CD4-positive, CD25-positive, alpha-beta regulatory T cell (primary cell): ENCODE measurements at places on chromosomes 4 and X.

- no peak overlapping the region for H3K4me3 ChIP-seq
- no peak overlapping the region for H3K27ac ChIP-seq
- H3K4me1 ChIP-seq: no peaks in the 10 kb centered on the region
- H3K36me3 ChIP-seq: no peaks in the 10 kb centered on the region
- H3K27me3 ChIP-seq: no peaks in the 10 kb centered on the region
- no peak for DNase-seq
Measured at GRCh38 chr4:55927803-55928437, 20.8 kb upstream of the CEP135 start.

DNA sequence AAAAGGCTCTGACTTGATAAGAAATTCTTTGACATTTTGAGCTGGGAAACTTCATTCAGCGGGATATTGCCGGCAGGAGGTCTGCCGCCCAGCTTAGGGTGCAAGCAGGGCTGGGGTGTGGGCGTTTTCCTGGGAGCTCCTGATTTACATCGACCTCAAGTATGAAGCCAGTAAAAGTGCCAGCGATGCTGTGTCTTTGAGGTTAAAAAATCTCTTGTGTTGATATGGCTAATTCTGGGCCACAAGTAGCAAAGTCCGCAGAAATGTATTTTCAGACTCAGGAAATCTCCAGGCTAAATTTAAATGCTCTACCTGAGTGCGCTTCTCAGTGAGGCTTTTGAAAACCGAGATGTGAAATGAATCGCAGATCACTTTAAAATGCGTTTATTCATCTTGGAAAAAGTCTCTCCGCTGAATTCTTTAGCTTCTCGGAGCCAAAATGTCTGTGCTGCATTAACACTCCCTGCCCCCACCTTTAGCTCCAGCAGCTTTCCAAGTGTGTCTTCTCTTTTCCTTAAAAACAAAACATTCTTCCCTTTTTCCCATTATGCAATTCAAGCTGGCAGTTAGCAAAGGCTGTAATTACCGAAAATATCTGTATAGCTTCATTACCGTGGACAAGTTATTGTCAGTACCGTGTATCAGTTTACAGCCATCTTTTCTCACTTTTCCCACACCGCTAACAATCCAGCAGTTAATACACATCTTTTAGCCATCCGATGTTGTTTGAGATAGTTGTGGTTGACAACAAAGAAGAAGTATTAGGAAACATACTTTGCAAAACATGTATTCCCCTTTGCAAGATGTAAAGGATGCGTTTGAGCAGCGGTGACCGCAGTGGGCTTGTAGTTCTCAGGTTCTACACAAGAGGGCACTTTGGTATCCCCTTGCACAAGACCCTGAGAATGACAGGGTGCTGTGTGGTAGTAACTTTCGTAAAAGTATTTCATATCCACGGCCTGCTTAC lies 136.0 kb upstream of the STX18 start:
- H3K27me3 ChIP-seq: no peaks in the 10 kb centered on the region
- no peak overlapping the region for H3K4me3 ChIP-seq
- no peaks in the 10 kb centered on the region for H3K4me1 ChIP-seq
- DNase-seq: no peak
- no peak overlapping the region for H3K27ac ChIP-seq

DNA sequence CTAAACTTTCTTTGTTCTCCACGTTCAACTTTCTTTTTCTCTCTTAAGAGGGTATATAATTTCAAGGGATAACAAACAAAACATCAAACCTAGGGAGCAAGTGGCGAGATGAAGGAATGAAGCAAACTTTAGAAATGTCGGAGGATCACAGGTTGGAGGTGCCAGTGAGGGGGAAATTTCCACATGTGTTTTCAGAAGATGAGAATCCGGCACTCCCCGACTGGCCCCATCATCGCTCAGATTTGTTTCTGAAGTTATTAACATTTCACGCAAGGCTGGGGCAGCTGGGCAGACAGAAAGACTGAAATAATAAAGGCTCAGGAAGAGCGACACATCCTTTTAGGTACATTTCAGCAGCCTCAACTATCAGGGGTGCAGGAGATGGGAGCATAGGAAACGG lies 134.9 kb downstream of the SMIM20 start:
- H3K36me3 ChIP-seq: no peaks in the 10 kb centered on the region
- H3K4me3 ChIP-seq: no peak overlapping the region
- H3K27ac ChIP-seq: no peak overlapping the region
- DNase-seq: no peak
- no peaks in the 10 kb centered on the region for H3K27me3 ChIP-seq

DNA sequence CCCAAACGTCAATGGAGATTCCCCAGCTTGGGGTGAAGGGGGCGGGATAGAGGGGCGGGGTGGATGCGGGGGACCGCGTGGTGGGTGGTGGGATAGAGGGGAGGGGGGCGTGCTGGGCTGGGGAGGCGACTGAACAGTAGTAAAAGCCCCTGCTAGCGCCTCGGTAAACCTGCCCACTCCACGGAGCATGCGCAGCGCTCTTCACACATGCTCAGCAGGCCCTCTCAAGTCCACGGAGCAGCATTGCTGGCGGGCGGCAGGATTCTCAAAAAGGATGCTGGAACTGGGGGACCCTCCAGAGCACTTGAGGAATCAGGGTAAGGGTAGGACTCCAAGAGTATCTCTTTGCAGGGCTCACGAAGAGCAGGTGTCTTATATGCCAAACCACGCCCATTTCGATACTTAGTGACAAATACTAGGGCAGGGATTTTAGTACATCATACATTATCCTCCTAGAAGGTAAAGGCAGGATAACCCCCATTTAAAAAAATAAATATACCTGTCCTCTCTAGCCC lies 378 bp upstream of the RPS6KA6 start:
- H3K36me3 ChIP-seq: no peaks in the 10 kb centered on the region
- H3K27ac ChIP-seq: no peak overlapping the region
- H3K4me3 ChIP-seq: no peak overlapping the region
- no peaks in the 10 kb centered on the region for H3K4me1 ChIP-seq

DNA sequence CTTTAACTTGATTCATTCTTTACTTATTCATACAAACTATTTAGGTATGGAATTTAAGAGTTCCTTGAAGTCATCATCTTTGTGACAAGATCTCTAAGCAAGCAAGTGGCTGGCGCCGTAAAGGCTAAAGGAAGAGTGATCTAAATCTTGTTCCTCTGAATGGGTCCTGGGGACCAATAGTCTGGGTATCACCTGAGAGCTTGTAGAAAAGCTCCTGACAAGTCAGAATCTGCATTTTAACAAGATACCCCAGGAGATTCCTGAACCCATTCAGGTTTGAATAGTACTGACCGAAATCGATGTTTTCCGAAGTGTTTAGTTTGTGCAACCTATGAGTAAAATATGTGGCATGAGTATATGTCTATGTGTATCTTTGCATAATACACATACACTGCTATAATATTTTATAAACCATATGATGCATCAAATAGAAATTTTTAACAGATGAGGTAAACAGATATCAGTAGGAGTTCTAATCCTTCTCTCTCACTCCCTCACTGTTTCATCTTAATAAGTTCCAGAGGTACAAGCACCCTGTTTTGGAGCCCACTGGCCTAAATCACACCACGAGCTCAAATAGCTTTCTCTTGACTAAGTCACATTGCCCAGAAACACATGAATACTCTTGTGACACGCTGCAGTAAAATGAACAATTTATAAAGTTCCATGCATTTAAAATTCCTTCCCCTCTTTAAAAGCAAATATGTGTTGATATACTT lies 170.0 kb downstream of the RELL1 start:
- H3K36me3 ChIP-seq: no peaks in the 10 kb centered on the region
- H3K27ac ChIP-seq: no peak overlapping the region
- DNase-seq: no peak
- H3K27me3 ChIP-seq: no peaks in the 10 kb centered on the region
- no peaks in the 10 kb centered on the region for H3K4me1 ChIP-seq

- DNase-seq: no peak
- H3K4me3 ChIP-seq: no peak overlapping the region
- H3K4me1 ChIP-seq: no peaks in the 10 kb centered on the region
- no peak overlapping the region for H3K27ac ChIP-seq
- H3K36me3 ChIP-seq: no peaks in the 10 kb centered on the region
Measured at GRCh38 chr4:10803713-10804343, 119.3 kb upstream of the CLNK start.

GRCh38 chrX:78886550-78886949 lies 58.6 kb upstream of the P2RY10 start:
- peak; percentile 4 for DNase-seq
- no peak overlapping the region for H3K27ac ChIP-seq
- no peak overlapping the region for H3K4me3 ChIP-seq
- H3K27me3 ChIP-seq: no peaks in the 10 kb centered on the region
- H3K4me1 ChIP-seq: no peaks in the 10 kb centered on the region

DNA sequence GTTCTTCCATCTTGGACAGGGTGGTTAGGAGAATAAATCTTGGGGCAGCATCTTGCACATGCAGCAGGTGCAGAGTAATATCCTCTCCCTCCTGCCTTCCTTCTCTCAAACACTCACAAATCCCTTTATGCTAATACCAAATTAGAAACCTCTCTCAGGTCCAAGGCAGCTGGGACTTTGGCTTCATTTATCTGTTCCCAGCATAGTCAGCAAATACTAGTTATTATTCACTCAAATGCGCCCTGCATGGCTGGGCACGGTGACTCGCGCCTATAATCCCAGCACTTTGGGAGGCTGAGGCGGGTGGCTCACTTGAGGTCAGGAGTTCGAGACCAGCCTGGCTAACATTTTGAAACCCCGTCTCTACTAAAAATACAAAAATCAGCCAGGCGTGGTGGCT lies 156.0 kb upstream of the GALNT7 start:
- H3K27ac ChIP-seq: no peak overlapping the region
- H3K4me3 ChIP-seq: no peak overlapping the region
- no peaks in the 10 kb centered on the region for H3K4me1 ChIP-seq
- H3K36me3 ChIP-seq: no peaks in the 10 kb centered on the region
- DNase-seq: no peak

GRCh38 chr4:10023050-10023419 lies 1.7 kb upstream of the SLC2A9 start:
- H3K4me1 ChIP-seq: peaks cover 13% of the 10 kb centered on the region
- H3K4me3 ChIP-seq: no peak overlapping the region
- no peak for DNase-seq
- H3K27ac ChIP-seq: no peak overlapping the region
- H3K36me3 ChIP-seq: no peaks in the 10 kb centered on the region

DNA sequence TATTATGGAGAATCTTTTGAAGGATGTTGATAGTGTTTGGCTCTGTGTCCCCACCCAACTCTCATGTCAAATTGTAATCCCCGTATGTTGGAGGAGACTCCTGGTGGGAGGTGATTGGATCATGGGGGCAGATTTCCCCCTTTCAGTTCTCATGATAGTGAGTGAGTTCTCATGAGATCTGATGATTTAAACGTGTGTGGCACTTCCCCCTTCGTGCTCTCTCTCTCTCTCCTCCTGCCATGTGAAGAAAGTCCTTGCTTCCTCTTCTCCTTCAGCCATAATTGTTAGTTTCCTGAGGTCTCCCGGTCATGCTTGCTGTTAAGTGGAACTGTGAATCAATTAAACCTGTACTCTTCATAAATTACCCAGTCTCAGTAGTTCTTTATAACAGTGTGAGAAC lies 166.1 kb upstream of the NUDT6 start:
- no peaks in the 10 kb centered on the region for H3K4me1 ChIP-seq
- H3K27me3 ChIP-seq: no peaks in the 10 kb centered on the region
- peaks cover 12% of the 10 kb centered on the region for H3K36me3 ChIP-seq
- no peak overlapping the region for H3K4me3 ChIP-seq
- no peak overlapping the region for H3K27ac ChIP-seq
- DNase-seq: no peak

- no peak overlapping the region for H3K27ac ChIP-seq
- no peak overlapping the region for H3K4me3 ChIP-seq
- H3K27me3 ChIP-seq: no peaks in the 10 kb centered on the region
Measured at GRCh38 chr4:176013476-176014247, 52.0 kb upstream of the WDR17 start.

DNA sequence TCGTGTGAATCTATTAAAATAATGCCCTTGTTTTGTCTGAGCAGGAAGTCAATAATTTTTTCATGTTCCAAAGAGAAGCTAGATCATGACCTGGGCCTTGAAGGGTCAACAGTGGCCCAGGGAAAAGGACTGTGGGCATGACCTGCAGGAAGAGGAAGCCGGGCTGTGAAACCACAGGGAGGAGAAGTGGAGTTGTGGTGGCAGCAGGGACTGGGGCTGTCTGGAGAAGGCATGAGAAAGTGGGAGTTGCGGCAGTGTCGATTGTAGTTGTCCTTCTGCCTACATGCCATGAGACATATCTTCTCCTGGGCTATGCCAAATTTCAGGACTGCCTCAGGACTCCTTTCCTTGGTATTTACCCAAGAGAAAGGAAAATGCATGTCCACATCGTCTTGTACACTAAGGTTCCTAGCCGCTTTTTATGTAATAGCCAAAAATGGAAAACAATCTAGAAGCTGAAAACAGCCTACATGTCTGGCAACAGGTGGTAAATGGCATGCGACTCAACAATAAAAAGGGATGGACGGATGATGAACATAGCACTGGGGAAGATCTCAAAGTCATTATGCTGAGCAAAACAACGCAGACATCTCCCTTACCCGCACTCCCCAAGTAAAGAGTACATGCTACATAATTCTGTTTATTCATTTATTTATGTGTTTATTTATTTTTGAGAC lies 13.6 kb upstream of the PTTG2 start:
- H3K36me3 ChIP-seq: no peaks in the 10 kb centered on the region
- H3K4me1 ChIP-seq: peaks cover 3% of the 10 kb centered on the region
- H3K27ac ChIP-seq: no peak overlapping the region
- H3K27me3 ChIP-seq: no peaks in the 10 kb centered on the region
- DNase-seq: no peak
- no peak overlapping the region for H3K4me3 ChIP-seq

- no peaks in the 10 kb centered on the region for H3K27me3 ChIP-seq
- H3K27ac ChIP-seq: no peak overlapping the region
- no peak overlapping the region for H3K4me3 ChIP-seq
- DNase-seq: no peak
- no peaks in the 10 kb centered on the region for H3K36me3 ChIP-seq
Measured at GRCh38 chrX:126272795-126273497, 106.9 kb upstream of the DCAF12L2 start.

DNA sequence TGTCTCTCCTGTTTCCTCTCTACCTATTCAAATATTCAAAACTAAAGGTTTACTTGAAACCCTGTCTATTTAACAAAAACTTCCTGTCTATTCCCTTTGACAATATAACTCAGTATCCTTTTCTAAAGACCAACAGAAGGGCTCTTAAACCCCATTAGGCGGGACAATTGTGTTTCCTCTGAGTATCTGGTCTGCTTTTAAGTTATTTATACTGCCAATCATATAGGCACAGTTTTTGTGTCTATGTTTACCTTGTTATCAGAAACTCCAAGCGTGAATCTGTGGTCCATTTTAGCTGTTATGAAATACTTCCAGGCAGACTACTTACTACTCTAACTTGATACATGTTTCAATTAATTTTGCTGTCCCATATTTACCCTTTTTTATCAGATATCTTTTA lies 350.0 kb upstream of the CTSO start:
- H3K4me1 ChIP-seq: no peaks in the 10 kb centered on the region
- no peak overlapping the region for H3K27ac ChIP-seq
- no peaks in the 10 kb centered on the region for H3K27me3 ChIP-seq
- DNase-seq: no peak
- H3K36me3 ChIP-seq: no peaks in the 10 kb centered on the region

- no peaks in the 10 kb centered on the region for H3K36me3 ChIP-seq
- H3K27ac ChIP-seq: no peak overlapping the region
- H3K4me3 ChIP-seq: no peak overlapping the region
- H3K4me1 ChIP-seq: no peaks in the 10 kb centered on the region
- H3K27me3 ChIP-seq: no peaks in the 10 kb centered on the region
Measured at GRCh38 chr4:159284113-159284512, 181.2 kb downstream of the RAPGEF2 start.

- H3K27ac ChIP-seq: no peak overlapping the region
- no peak for DNase-seq
- no peak overlapping the region for H3K4me3 ChIP-seq
- no peaks in the 10 kb centered on the region for H3K36me3 ChIP-seq
- H3K4me1 ChIP-seq: no peaks in the 10 kb centered on the region
Measured at GRCh38 chrX:134572816-134573682, 85.2 kb downstream of the PLAC1 start.
